ENCODE measurements at places on chromosomes 12 and 14.
A peak's percentile ranks its signal among the peaks of the same experiment; 100 is the strongest.

- peak; percentile 5 for DNase-seq
Measured at GRCh38 chr12:89098441-89099112, 253.7 kb downstream of the DUSP6 start.

GRCh38 chr12:49945394-49946080 is 5.0 kb upstream of the AQP2 start:
- DNase-seq = peak; percentile 91

- DNase-seq = no peak
Measured at GRCh38 chr12:120089796-120090195, 26.8 kb downstream of the RAB35 start.

- no peak for DNase-seq
Measured at GRCh38 chr14:63878792-63879191, 26.0 kb downstream of the SYNE2 start.

DNA sequence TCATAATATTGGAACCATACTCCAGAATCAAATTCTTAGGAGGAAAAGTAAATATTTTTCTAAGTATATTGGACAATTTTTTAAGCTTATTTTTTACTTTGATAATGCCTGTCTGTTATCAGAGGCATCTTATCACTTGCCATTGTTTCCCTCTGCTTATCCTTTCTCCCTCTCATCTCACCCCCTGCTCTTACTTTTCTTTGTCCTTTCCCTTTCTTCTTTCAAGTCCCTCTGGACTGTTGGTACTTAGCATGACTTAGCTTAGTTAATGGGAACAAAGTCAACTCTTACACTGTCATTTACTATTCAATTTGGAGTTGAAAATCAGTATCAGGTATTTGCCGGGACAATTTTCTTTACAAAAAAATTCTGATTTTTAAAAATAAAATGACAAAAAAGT is 45.2 kb downstream of the ABCD2 start:
- DNase-seq = no peak

- DNase-seq = peak; percentile 59
Measured at GRCh38 chr14:88323523-88324199, 592 bp upstream of the KCNK10 start.

GRCh38 chr12:122243965-122244364 is 18.1 kb upstream of the DIABLO start:
- no peak for DNase-seq

DNA sequence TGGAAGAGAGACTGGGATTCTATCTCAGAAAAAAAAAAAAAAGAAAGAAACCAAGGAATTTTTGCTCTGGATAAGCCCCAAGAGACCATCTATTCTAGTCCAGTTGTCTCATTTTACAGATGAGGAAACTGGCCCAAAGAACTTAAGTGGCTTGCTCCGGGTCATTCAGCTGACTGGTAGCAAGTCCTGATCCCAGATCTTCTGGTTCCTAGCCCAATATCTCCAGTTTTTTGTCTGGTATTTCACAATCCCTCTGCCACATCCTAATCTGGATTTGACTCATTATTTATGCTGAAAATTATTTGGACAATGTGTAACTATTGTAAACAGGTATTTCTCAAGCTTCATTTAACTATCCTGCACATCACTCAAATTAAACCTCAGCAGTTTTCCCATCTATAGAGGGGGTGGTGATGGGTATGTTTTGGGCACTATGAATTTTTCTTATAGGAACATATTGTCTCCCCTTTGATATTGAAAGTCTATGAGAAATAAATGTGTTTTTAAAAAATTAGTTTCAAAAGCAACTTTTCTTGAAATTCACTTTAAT is 43.4 kb downstream of the PPP2R5E start:
- DNase-seq = no peak

DNA sequence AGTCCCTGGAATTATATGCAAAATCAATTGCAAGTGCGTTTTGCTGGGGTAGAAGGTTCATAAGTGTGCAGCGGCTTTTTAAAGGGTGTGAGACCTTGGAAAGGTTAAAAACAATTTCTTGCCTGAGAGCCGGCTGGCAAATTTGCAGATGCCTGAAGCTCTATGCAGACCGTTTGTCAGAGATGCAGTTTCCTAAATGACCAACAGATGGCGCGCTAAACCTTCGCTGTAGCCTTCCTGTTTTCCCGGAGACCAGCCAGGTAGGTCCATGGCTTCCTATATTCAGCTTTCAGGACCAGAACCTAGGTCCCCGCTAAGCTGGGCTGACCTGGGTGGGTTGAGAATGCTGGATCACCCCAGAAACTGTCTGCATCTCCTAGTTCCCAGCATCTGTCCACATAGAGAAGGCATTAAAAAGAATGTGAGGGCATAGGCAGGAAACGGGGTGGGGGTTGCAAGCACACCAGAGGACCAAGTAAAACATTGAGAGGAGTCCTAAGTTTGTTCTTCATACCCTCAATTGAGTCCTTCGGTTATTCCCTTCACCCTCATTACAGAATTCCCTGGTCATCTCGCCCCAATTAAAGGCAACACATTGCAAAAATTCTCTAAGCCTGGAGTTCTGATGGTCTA is 5.7 kb upstream of the NOS1 start:
- DNase-seq = peak; percentile 89

- DNase-seq = no peak
Measured at GRCh38 chr14:84643446-84643845, 886.5 kb upstream of the FLRT2 start.

DNA sequence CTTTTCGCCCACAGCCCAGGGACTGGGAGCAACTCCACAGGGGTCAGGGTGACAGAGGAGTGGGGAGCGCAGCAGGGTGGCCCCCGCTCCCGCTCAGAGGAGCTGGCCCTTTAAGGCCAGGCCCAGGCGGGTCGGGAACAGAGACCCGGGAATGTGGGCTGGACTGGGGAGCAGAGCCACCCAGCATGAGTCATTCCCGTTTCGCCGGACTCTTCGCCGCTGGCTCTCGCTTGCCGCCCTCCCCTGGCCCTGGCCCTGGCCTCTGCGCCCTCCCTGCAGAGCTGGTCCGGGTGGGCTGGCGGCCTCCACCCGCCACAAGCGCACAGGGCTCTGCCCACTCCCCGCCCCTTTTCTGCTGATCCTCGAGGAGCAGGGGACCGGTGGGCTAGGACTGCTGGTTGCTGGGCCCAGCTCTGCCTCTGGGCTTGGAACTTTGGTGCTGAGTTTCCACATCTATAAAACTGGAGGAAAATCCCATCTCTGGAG is 92.8 kb downstream of the NINJ2 start:
- DNase-seq = no peak

GRCh38 chr12:32273712-32274111 is 125.6 kb upstream of the FGD4 start:
- peak; percentile 69 for DNase-seq

GRCh38 chr14:57266065-57266464 is 2.6 kb downstream of the EXOC5 start:
- no peak for DNase-seq

GRCh38 chr12:931060-931459 is 18.4 kb downstream of the RAD52 start:
- DNase-seq = no peak

- no peak for DNase-seq
Measured at GRCh38 chr14:73722581-73722980, 8.4 kb upstream of the PNMA1 start.

DNA sequence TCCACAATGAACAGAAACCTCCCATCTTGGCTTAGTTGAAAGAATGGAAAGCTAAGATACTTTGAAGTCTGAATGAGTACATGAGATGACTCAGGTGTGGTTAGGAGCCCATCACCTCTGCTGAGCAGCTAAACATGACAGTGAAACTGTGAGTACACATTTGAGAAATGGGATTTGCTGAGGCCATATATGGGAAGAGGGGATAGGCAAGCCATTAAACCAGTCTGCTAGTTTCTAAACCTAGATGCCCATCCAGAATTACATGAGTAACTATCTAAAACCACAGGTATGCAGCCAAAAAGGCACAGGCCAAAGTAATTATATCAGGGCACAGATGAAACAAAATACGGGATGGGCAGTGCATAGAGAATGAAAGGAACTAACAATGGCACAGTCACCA is 41.2 kb downstream of the NKX2-1 start:
- DNase-seq = no peak

DNA sequence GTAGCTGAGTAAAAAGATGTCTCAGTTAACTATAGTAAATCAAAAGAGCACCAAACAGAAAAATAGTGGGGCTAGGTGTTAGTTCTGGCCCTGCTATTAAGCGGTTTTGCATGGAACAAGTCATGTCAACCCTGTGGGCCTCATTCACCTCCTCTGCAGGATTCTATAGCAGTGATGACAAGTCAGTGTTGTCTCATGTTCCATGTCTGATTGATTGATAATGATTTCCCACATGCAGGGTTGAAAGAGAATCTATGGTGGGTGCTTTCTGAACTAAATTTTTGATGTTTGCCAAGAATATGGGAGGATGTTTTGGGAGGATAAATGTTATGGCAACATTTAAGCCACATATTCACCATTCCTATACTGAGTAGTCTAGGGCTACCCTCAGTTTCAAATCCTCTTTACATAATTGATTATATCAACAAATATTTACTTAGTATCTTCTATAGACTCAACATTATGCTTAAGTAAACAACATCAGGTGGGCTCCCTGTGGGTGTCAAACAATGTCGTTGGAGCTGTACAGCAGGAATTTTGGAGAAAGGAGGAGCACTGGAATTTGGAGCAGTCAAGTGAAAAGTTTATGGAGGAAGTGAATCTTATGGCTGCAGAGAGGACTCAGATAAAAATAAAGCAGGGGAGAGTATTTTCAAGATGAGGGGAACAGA is 48.6 kb downstream of the IRAK3 start:
- DNase-seq = no peak

GRCh38 chr14:23123419-23123818 is 4.4 kb upstream of the CEBPE start:
- peak; percentile 97 for DNase-seq

GRCh38 chr12:52703878-52704277 is 554 bp upstream of the KRT77 start:
- no peak for DNase-seq

DNA sequence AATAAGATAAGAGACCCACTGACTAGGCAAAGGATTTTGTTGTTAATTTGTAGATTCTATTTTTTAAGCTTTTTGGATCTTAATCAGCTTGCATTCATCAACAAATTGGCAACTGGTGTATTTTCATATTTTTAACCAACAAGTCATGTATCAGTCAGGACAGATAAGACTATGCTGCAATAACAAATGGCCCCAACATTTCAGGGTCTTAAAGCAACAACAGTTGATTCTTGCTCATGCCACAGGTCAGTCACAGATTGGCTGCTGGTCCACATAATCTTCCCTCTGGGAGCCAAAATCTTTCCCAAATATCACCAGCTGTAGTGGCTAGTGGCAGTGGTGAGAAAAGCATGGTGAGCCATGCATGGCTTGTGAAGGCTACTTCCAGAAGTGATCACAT is 21.9 kb upstream of the SERPINA12 start:
- DNase-seq = no peak

- no peak for DNase-seq
Measured at GRCh38 chr14:50085570-50086320, 30.6 kb downstream of the VCPKMT start.

DNA sequence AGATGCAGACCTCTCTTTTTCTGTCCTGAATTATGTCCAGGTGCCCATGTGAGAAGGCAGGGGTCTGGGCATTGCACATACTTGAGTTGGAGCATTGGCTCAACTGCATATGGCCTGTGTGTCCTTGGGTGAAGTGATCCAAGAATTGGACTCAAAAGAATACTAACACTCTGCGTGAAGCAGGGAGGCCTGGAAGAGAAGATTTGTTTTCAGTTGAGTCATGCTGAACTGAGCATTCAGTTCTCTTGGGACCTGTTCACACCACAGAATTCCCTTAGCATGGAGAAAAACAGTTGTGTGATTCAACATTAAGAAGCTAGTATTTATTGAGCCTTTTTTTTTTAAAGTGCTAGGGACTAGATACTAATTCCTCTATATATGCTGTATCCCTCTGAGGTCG is 164.7 kb upstream of the TBX3 start:
- no peak for DNase-seq

GRCh38 chr12:93366422-93366821 is 11.3 kb upstream of the NUDT4 start:
- DNase-seq = peak; percentile 15

GRCh38 chr12:50088577-50089335 is 3.6 kb downstream of the SMARCD1 start:
- peak; percentile 89 for DNase-seq

GRCh38 chr12:64706306-64706705 is 52.9 kb downstream of the GNS start:
- DNase-seq = no peak

DNA sequence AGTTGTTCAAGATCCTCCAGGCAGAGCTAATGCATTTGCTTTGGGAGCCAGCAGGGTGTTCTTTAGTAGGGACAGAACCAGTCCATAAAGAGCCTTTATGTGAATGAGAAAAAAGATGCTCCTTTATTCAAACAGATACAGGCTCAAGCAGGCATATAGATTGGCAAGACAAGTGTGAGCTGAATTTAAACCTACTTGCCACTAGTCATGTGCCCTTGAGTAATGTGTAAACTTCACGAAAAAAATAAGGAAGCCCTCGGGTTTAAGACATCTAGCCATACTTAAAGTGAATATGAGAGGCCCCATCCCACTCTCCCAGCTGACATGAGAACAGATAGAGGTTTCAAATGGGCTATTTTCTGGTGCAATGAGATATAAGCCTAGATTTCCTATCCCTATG is 43.1 kb upstream of the STRAP start:
- no peak for DNase-seq

DNA sequence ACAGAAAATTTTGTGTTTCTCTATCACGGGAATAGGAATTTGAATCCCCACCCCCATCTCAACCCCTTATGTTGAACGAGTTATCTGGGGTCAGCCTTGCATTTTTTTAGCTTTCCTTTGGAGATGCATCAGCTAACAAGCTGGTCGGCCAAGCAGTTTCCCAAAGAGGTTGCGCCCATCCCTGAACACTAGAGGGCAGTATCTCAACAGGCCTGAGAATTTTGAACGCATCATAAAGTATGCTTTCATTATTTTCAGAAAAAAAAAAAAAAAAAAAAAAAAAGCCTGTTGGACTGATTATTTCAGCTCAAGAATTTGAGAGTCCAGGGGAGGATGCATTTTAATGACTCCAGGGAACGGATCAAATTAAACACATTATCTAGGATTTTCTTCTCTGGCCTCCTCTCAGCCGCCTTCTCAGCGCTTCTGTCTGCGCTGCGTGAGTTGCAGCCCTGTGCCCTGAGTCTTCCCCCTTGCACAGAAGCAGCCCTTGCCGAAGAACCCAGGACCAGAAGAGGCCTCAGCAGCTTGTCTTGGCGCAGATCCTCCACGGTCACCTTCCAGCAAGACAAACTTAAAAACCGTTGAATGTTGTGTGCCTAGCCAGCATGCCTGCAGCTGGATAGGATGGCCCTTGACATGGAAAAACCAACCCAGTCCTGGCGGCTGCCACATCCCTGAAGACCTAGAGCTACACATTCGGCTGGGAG is 76.6 kb upstream of the GZMB start:
- peak; percentile 50 for DNase-seq

GRCh38 chr12:79596719-79597350 is 93.9 kb downstream of the PAWR start:
- no peak for DNase-seq

GRCh38 chr12:81930037-81930436 is 170.9 kb upstream of the PPFIA2 start:
- no peak for DNase-seq

GRCh38 chr14:87630846-87631245 is 362.1 kb downstream of the GALC start:
- peak; percentile 53 for DNase-seq

Data from NCI-H82 (cell line).